Activated naive CD8-positive, alpha-beta T cell treated with anti-CD3 and anti-CD28 coated beads, Interleukin-2, amount 50 U/mL, for 16 hours (primary cell): ENCODE measurements at places on chromosomes 5 and 9.
A peak's percentile ranks its signal among the peaks of the same experiment; 100 is the strongest.

- DNase-seq = no peak
Observed at GRCh38 chr5:117748336-117748735, 1173.7 kb upstream of the SEMA6A start.

DNA sequence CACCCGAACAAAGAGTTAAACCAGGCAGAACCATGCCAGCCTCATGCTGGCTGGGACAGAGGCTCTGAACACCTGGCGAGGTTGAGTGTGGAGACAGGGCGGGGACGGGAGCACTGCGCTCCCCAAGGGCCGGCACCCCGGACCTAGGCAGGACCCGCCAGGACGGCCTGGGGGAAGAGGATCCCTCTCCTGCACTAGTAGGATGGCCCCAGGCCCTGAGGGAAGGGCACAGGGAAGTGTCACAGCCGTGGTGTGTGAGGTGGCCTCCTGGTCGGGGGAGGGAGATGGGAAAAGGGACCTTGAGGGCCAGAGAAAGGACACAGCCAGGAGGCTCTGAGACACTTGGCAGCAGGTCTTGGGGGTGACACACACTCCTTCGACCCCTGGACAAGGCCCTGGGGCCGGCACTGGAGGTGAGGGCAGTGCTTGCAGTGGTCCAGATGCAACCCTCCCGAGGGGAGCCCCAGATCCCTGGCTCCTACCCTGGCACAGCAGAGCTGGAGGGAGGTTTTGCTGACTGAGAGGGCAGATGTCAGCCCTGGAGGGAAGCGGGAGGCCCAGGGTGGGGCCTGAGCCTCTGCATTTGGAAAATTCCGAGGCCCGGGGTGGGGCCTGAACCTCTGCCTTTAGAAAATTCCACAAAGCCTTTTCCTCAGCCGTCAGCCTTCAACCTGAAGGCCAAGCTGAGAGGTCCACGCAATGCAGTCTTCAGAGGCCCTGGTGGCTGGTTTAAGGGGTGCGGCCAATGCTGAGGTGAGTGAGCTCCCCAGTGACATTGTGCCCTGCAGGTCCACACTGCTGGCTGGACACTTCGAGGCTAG, 24.8 kb upstream of the TERT start:
- DNase-seq = no peak

GRCh38 chr9:129275626-129276247, 97.7 kb upstream of the IER5L start:
- DNase-seq = no peak

DNA sequence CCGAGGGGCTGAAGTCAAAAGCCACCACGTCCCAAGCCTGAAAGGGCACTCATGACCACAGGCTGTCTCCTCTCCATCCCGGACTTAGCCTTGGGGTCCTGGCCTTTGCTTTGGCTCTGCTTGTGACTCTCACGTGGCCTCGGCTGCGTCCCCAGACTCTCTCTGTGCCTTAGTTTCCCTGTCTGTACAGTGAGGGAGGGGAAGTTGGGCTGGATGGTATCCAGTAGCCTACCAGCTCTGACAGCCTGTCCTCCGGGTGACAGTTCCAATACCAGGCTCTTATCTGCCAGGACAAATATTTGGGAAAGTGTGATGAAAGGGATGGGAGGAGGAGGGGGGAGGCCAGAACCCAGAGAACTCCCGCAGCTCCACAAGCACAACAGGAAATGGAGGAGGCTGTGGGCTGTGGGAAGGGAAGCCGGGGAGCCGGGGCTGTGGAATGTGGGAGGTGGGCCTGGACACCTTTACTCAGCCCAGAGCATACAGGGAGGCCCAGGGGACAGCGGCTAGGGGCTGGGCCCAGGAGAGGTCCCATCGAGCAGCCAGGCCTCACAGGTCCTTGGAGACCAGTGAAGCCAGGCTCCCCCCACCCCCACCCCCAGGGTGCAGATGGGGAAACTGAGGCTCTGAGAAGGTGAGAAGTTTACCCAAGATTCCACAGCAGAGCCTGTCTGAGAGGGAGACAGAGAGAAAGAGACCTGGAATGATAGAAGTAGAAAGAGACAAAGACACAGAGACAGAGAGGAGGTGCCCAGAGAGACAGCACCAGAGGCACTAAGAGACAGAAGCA, 18.3 kb downstream of the PDGFRB start:
- no peak for DNase-seq

GRCh38 chr5:107772418-107773310, 101.9 kb upstream of the EFNA5 start:
- DNase-seq = no peak

- no peak for DNase-seq
Observed at GRCh38 chr9:126844085-126844484, 16.4 kb upstream of the ZBTB34 start.

- peak; percentile 50 for DNase-seq
Observed at GRCh38 chr9:34992376-34992951, 2.9 kb downstream of the DNAJB5 start.

- DNase-seq = no peak
Observed at GRCh38 chr9:114471157-114471556, 34.1 kb downstream of the WHRN start.

- no peak for DNase-seq
Observed at GRCh38 chr5:137360607-137361006, 138.5 kb downstream of the SPOCK1 start.

- DNase-seq = no peak
Observed at GRCh38 chr5:38297830-38298608, 39.7 kb downstream of the EGFLAM start.

DNA sequence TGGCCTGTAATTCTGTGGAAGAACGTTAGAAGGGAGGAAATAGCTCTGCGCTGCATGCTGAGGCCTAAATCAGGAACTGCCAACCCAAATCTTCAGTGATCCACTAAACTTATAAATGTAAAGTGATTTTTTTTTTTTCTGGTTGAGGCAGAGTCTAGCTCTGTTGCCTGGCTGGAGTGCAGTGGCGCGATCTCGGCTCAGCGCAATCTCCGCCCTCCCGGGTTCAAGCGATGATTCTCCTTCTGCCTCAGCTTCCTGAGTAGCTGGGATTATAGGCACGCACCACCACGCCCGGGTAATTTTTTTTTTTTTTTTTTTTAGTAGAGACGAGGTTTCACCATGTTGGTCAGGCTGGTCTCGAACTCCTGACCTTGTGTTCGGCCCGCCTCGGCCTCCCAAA, 717.4 kb upstream of the FAM174A start:
- DNase-seq = no peak

GRCh38 chr5:32230356-32231099, 56.4 kb upstream of the GOLPH3 start:
- DNase-seq = no peak

DNA sequence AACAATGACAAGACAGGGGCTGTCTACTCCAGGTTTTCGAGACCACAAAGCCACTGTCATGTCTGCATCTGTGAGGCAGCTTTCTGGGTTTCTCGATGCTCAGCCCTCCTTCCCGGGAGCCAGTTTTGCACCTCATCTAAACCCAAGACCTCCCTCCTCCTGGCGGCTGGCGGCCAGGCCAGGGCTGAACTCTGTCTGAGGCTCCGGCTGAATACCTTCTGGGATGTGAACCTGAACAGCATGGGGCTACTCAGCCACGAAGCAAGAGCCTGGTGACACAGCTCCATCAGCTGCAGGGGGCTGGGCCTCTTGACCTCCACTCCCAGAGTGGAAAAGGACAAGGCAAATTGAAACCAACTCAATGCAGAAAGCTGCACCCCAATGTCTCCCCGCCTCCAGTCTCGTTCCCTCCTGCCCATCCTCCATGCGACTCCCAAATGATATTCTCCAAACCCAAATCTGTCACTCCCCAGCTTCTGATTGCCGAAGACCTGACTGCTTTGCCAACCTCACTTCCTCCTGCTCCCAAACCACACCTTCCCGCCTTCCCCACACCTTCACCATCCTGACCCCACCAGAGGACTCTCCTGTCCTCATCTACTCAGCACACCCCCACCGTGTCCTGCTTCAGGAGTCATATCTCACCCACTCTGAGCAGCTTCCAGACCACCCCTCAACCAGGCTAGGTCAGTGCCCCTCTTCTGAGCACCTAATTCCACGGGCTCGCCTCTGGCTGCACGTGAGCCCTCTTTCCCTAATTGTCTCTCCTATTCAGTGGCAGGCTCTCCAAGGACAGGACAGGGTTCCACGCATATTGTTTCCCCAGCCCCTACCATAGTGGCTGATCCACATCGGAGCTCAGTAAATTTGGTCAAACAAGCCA, 4.5 kb downstream of the ANKS6 start:
- DNase-seq = no peak

DNA sequence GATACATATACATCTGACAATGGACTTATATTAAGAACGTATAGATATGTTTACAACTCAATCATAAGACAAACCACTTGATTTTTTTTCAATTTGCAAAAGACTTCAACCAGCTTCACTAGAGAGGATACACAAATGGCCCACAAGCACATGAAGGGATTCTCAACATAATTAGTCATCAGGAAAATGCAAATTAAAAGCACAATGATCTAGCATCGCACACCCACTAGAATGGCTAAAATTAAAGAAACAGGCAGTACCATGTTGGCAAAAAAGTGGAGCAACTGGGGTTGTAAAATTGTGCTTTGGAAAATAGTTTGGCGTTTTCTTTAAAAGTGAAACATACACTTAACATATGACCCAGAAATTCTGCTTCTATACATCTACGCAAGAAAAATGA, 80.0 kb upstream of the TRIO start:
- no peak for DNase-seq

GRCh38 chr5:22850981-22851380, 2.2 kb downstream of the CDH12 start:
- DNase-seq = no peak

- DNase-seq = no peak
Observed at GRCh38 chr5:111697881-111698757, 58.9 kb downstream of the NREP start.

DNA sequence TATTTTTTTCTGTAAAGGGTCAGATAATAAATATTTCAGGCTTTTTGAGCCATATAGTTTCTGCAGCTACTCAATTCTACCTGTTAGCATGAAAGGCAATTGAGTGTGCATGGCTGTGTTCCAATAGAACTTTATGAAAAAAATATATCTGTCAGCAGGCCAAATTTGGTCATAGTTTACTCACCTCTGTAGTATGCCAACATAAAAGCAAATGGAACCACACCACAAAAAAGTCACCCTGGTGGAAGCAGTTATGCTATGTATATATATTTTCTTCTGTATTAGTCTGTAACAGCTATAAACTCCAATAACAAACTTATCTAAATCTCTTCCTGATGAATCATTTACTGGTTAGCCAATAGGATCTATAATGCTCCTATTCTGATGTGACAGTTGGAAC, 3.4 kb downstream of the SLC38A9 start:
- DNase-seq = no peak

DNA sequence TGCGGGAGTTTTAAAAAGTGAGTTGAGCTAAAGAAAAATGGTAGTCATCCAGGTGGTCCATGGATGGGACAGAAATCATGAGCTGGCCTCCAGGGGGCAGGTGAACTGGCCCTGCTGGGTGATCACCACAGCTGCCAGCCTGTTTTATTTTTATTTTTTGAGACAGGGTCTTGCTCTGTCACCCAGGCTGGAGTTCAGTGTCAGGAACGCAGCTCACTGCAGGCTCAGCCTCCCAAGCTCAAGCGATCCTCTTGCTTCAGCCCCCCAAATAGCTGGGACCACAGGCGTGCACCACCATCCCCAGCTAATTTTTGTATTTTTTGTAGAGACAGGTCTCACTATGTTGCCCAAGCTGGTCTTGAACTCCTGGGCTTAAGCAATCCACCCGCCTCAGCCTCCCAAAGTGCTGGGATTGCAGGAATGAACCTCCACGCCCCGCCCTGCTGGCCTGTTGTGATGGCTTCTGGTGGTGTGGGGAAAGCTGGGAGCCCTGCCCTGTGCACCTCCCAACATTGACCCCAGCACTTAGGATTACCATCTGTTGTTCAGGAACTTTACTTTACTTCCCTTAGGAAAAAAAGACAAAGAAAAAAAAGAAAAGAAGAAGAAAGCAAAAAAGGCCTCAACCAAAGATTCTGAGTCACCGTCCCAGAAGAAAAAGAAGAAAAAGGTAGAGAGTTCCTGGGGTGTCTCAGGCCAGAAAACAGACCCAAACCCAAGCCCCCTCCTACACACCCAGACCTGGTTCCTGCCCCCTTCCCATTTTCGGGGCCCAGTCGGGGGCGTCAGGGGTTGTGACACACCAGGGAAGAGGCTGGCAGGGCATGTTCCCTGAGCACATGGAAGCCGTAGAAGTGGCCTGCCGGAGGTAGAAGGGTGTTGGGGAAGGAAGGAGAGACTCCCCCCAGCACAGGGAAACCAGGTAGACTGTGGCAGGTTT, 14.7 kb downstream of the CD74 start:
- DNase-seq = no peak

GRCh38 chr9:110255034-110255462, 1.3 kb downstream of the TXN start:
- no peak for DNase-seq

DNA sequence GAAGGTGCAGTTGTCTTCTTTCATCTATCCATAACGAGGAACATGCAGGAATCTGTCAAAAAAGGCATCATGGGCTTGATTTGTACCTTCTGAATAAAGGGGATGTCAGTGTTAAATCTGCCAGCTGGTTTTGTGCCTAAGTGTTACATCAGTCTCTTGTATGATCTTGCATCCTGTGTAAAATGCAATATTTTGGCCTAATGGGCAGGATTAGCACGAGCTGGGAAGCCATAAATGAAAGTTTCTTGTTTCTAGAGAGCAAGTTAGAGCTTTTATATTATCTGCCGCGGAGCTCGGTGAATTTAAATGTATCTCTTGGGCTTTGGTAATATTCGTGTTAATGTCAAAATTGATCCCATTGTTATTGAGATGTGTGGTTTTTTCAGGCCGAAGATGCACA, 526.1 kb upstream of the WWC1 start:
- no peak for DNase-seq

GRCh38 chr5:38752622-38753021, 93.2 kb upstream of the OSMR start:
- DNase-seq = no peak

GRCh38 chr5:172775326-172776234, 4.6 kb upstream of the DUSP1 start:
- DNase-seq = no peak

GRCh38 chr9:129567329-129567728, 53.6 kb downstream of the C9orf50 start:
- no peak for DNase-seq

- no peak for DNase-seq
Observed at GRCh38 chr5:74272831-74273451, 367.6 kb downstream of the ENC1 start.

DNA sequence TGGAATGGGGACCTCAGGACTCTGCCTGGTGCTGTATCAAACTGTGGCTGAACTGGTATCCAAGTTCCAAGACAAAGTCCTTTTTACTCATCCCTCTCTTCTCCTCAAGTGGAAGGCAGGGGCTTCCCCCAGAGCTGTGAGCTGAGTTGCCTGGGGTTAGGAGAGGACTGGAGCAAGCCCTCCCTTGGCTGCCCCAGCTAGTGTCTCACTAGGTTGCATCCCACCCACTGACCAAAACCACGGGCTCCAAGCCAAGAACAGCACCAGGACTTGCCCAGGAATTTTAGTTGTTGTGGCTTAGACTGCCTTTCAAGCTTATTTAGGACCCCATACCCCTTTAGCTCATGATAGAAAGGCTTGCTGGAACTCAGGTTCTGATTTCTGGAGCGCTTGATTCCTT, 158.7 kb upstream of the TNC start:
- DNase-seq = no peak

- no peak for DNase-seq
Observed at GRCh38 chr5:5360941-5361520, 61.4 kb upstream of the ICE1 start.
